ENCODE measurements at places on chromosomes 6 and 20.

DNA sequence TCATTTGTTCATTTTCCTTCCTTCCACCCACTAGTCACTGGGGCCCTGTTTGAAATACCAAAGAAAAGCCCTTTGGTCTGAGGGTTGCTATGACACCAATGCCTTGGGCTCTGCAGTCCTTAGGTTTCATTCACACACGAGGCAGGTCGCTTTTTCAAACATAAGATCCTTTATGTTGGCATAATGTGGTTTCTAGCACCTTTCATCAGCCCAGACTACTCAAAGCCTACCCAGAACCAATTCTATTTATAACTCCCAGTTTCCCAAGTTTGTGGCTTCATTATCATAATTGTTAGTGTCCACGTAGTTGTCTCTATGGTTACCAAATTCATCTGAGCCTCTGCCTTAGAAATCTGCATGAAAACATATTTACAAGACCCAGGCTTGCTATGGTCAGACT lies 6.6 kb upstream of the TP53RK start:
- DNase-seq, result no peak

- no peak for DNase-seq
Observed at GRCh38 chr6:44867571-44868334, 460.4 kb upstream of the RUNX2 start.

DNA sequence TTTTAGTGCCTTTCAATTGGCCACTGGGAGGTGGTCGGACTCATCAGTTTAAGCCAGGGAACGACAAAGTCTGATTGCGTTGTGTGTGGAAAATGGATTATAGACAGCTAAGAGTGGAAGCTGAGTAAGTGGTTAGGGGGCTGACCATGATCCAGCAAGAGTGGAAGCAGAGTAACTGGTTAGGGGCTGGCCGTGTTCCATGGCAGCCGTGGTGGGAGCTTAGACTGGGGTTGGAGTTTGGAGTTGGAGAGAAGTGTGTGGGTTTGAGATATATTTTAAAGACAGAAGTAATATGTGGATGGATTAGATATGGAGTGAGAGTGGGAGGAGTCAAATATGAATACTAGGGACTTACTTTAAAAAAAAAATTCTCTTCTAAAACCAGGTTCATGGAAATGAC lies 41.7 kb downstream of the LRRN4 start:
- DNase-seq, result no peak

GRCh38 chr6:54617730-54618129 lies 228.8 kb upstream of the FAM83B start:
- DNase-seq, result no peak

DNA sequence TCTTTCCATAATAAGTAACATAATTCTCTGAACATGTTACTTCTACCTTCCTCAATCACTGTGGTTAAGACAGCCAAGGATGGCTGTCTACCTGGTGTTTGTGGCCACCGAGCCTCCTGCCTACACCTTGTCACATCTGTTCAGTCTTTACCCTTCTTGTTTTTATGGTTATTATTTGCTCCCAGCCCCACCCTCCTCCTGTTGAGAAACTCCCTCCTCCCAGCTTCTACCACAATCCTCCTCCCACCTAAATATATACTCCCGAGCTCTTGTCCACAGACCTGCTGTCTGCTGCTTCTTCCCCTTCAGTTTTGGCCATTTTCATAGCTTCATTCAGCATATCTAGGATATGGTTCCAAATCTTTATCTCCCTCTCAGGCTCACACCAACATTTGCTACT lies 35.7 kb upstream of the GABRR1 start:
- DNase-seq, result no peak

GRCh38 chr6:116127771-116128493 lies 2.0 kb upstream of the COL10A1 start:
- no peak for DNase-seq

DNA sequence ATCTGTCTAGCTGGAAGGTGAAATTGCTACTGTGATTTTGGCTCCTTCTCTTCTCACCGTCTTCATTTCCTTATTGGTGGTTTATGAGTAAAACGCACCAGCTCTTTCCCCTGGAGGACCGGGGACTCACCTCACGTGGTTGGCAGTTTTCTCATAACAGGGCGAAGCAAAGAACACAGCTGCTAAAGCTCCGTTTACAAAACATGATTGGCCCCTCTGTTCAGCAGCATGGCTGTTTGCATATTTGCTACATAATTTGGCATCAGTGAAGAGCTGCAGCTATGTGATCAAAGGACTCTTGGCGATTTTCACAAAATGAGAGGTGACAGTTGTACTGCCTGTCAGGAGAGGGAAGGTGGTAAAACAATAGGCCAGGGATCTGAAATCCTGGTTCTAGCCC lies 20.5 kb upstream of the TMEM181 start:
- no peak for DNase-seq
